GM18507 (cell line): ENCODE measurements at places on chromosomes 3 and 15.

DNA sequence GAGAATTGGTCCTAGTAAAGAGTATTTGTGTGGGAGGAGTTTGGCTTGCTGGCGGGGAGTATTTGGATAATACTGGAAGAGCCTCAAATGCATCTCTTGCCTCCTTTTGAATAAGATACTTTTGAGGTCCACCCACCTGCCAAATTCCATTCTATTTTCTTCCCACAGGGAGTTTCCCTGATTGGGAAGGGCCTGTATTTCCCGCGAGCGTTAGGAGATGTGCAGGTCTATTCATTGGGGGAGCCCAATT, 406 bp upstream of the RASA2 start:
- DNase-seq, result no peak

- DNase-seq, result no peak
Measured at GRCh38 chr3:126102011-126102410, 18.1 kb upstream of the SLC41A3 start.

GRCh38 chr15:89395461-89395871, 60.8 kb upstream of the POLG start:
- no peak for DNase-seq

DNA sequence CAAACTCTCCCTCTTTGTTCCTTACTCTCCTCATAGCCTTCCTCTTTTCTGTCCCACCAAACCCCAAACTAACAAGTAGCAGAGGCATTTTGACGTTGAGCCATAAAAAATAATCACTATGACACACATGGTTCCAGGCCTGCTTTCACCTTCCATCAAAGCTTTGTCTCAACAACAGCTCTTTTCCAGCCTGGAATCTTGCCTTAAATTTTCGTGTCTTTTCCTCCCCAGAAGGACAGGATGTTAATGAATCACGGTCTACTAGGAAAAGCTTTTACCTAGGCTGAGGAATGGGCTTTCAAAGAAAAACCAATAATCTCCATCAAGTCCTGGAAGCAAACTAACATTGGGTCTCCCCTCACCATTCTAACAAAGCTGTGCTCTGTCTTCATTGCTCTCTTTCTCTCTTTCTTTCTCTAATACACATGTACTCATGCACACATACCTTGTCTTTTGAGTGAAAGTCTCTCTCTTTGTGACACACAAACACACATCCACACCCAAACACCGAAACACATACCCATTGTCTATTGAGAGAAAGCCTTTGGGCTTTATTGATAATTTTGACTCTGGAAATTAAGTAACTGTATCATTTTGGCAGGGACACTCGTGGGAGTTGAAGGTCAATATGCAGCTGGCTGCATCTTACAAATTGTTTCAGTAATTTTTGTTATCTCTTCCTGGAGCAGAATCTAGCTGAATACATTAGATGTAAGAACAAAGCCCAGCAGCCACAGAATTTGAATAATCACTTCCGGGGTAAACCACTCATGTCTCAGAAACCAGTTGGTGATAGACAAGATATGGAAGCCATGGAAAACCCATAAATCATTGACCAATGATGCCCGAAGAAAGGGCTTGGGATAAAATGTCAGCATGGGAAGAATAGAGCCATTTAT, 107.4 kb upstream of the SLC4A7 start:
- DNase-seq, result no peak

- DNase-seq, result no peak
Measured at GRCh38 chr15:66722757-66723540, 20.9 kb downstream of the SMAD6 start.

DNA sequence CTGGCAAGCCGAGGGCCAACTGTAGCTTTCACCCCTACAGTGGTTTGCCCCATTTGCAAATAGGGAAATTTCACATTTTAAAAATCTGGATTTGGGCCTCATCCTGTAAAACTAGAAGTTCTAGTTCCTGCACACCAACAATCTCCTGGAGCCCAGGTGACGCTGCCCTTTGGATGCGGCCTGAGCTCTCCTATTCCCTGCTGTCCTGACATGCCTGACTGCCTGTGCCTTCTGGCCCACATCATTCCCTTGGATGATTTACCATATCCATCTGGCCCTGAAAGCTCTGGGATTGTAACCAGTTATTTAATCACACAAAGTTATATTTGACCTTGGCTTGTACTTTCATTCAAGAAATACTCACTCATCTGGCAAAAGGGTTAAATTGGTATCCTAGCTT, 272.3 kb downstream of the ARRDC4 start:
- no peak for DNase-seq

- no peak for DNase-seq
Measured at GRCh38 chr15:56820333-56820732, 87.0 kb upstream of the ZNF280D start.

- DNase-seq, result no peak
Measured at GRCh38 chr15:55343168-55343567, 24.1 kb downstream of the PIGB start.

DNA sequence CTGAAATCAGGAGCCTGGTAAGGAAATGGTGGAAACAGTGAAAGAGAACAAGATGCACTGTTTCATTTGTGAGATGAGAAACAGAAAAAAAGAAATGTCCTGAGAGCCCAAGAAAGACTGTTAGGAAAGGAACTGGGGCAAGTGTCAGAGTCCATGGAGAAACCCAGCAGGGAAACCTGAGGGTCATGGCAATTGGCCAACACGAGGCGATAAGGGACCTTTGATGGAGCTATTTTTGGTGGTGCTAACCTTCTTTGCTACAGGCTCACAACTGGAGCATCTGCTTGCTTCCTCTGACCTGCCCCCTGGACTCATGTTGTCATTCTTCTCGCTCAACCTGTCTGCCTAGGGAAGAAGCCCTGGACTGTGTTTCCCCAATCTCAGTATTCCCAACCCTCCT, 4.2 kb upstream of the TMEM41A start:
- no peak for DNase-seq

DNA sequence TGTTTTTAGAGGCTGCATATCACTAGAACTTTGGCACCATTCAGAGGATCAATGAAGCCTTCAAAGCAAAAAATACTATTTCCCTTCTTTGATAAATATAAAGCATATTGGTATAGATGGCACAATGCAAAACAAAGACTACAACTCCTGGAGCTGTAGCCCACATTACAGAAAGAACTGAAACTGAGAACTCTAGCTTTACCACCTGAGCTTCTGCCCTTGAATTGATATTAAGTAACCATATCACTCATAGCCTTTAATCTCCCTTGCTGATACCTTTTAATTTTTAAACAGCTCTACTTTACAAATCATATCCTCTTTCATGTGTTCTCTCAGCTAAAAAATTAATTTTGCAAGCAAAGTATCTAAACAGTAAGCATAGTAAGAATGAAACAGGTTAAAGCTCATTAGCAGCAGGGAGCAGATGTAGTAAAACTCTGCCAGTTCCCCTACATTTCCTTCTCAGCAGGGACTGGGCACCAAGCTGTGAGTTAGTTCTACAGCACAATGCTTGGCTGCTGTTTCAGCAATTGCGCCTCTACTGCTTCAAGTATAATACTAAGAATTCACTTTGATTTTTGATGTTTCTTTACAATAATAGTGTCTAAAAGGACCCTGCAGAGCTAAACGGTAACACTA, 97.9 kb upstream of the NANOGP8 start:
- no peak for DNase-seq
